Fibroblast of lung (primary cell): ENCODE measurements at places on chromosomes 12 and 14. TPM values are rescaled to one million over a fixed set of nuclear protein-coding genes. Genes with fewer than 3 reads are reported as not detected.

- DNase-seq = no peak
These were observed 51.4 kb downstream of the WASHC3 start for GRCh38 chr12:102010265-102010994.

GRCh38 chr12:120620624-120621023 is 19.8 kb upstream of the CABP1 start:
- no peak for DNase-seq

GRCh38 chr12:59093073-59093772 is 172.9 kb upstream of the LRIG3 start:
- DNase-seq = no peak

- no peak for DNase-seq
These were observed 57.7 kb downstream of the MAX start for GRCh38 chr14:65044596-65044959.

DNA sequence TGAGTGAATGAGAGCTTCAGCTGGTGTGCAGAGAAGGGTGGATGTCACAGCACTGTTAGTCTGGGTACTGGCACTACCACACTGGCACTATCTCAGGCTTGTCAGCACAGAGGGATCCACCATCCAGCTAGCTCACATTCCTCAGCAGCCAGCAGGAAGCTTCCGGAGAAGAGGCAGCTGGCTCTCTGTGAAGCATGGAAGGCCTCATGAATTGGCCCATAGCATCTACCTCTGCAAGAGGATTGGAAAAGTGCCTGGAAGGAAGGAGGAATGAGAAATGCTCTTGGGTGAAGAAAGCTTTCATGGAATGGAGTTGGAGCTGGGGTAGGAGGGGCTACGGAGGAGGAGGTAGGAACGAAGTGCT is 9.9 kb downstream of the KRT83 start:
- DNase-seq = no peak

The TBX3 gene
- 39.5 and 66.4 TPM in 2 replicates for total RNA-seq

The USP5 gene
- total RNA-seq = 53.4 and 69.9 TPM in 2 replicates

The CHGA gene
- total RNA-seq = not detected in 2 replicates

DNA sequence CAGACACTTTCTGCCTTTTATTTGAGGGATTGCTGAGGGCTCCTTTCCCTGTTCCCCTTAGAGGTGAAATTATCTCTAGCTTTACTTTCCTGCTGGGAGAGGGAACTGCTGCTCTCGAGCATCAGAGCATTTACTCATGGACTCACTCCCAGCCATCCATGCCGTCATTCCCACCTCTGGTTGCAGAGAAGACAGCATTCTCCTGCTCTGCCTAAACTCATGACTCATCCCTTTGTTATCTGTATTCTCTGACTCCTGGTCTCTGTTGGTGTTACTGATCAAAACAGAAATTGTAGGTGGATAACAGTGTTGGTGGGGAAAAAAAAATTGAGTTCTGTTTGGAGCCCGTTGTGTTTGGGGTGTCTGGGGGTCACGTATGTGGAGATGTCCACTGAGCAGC is 159.3 kb downstream of the TTC8 start:
- peak; percentile 97 for DNase-seq

DNA sequence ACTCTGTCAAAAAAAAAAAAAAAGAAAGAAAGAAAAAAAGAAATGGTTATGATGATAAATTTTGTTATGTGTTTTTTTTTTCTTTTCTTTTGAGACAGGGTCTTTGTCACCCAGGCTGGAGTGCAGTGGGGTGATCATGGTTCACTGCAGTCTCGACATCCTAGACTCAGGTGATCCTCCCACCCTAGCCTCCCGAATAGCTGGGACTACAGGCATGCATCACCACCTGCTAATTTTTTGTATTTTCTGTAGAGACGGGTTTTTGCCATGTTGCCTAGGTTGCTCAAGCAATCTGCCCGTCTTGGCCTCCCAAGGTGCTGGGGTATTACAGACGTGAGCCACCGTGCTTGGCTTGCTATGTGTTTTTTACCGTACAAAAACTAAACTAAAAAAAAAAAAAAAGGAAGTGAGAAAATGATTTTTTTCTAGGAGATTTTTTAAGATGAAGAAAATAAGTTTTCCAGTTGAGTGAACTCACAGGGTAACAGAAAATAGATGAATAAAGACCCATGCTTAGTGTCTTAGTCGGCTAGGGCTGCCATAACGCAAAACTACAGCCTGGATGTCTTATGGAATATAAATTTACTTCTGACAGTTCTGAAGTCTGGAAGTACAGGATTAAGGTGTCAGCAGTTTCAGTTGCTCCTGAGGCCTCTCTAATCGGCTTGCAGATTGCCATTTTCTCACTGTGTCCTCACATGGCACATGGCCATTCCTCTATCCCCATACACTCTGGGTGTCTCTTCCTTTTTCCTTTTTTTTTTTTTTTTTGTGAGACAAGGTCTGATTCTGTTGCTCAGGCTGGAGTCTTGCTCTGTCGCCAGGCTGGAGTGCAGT is 13.2 kb upstream of the APOF start:
- no peak for DNase-seq

DNA sequence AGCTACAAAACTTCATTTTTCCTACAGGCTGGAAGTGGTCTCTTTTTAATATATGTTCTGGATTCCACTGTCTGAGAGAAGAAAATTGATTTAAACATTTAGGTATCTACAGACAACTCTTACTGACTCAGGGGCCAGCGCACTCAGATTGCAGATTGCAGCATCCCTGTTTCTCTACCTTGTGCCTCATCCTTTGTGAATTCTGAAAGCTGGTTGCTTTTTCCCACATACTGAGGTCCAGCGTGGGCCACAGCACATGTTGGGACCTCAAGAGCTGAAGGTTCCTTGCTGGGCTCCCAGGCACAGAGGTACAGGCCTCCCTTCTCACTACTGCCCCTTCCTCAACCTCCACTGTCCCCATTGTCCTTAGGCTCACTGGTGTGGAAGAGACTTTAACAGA is 101.7 kb upstream of the CCDC175 start:
- DNase-seq = no peak
